ENCODE measurements at places on chromosomes 4 and X.

DNA sequence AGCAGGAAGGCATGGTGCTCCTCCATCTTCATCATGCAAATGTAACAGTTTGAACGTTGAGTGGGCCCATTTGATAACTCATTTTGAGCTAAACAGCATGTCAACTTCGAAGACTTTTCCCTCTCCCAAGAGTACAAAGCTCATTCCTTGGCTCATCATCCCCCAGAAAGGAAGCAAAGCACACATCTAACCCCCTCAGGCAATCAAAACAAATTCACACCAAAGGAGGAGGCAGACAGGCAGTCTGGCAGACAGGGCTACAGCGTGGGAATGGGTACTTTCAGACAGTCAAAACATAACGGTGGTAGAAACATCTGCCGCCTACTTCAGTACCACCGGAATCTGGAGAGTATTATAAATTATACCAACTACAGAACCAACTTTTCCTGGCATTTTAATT, 81.7 kb downstream of the PCDH19 start:
- DNase-seq = no peak

DNA sequence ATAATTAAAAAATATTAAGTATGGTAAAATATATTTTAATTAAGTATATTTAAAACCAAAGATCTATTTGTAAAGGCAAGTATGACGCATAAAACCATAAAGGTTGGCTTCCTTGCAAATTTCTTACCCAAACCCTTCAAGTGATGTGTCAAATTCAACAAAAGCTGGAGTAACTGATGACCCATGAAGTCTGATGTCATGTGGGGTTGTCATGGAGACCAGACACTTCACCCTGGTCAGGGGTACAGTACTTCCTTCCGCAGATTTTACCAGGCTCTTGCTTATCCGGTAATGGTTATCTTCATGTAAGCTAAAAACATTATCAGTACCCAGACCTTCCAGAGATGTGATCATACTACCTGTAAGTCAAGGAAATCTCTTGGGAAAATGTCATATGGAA, 170.1 kb downstream of the WDFY3 start:
- no peak for DNase-seq

DNA sequence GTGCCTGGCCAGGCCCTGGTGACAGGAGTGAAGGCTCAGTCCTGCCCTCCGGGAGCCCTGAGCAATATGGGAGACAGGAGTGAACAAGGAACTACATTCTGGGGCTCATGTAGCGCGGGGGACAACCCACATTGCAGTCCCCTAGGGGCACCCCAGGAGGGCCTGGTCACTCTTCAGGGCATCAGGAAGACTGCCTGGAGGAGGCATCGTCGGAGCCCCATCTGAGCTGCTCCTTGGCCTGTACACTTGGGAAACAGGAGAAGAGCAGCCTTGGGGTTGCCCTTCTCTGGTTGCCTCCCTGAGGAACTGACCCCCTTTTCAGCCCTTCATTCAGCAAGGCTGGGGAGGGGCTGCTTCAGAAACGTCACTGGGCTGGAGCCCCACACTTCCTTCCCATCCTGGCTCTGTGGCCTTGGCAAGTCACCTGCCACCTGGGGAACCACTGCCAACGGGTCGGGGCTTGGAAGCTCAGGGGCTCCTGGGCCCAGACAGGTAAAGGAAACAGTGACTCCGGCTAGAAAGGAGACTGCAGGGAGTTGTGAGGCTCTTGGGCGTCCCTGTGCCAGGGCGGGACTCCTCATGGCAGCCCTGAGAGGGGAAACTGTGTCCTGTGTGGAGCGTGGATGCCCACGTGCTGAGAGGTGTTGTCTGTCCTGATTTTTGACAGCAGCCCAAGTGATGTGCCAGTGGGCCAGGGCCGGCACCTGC, 10.1 kb downstream of the WFS1 start:
- no peak for DNase-seq

GRCh38 chr4:105277702-105278101, 131.0 kb downstream of the TET2 start:
- no peak for DNase-seq

DNA sequence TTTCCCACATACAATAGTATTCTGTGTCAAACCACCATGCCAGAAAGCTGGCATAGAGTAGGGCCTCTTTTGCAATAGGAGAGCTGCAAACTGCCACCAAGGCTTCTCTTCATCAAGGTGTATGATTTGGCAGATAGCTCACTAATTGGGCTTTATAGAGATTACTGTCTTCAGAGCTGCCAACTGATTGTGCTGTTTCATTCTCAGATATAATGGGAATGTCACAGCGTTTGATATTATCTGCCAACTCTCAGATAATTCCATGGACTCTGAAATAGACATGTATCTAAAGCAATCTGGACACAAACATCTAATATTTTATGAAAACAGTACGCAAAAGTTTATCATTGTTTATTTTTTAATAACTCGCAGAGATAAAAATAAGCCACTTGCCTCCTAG, 1289.1 kb downstream of the STIM2 start:
- DNase-seq = no peak

GRCh38 chrX:128816919-128817318, 706.4 kb downstream of the SMARCA1 start:
- no peak for DNase-seq

Measured in DMS79 (cell line).